GM23338 (cell line): ENCODE measurements at places on chromosomes 7 and 10. TPM values are rescaled to one million over a fixed set of nuclear protein-coding genes. Genes with fewer than 3 reads are reported as not detected.

Gene PURB
- polyA plus RNA-seq = 3.1 and 3.4 TPM in 2 replicates

Gene FOXI2
- polyA plus RNA-seq = 0.74 and 1.1 TPM in 2 replicates

Gene LIPF
- polyA plus RNA-seq = not detected in 2 replicates

Gene REEP3
- 47.2 and 48.7 TPM in 2 replicates for polyA plus RNA-seq

Gene OR2A7
- 1.7 and 3.2 TPM in 2 replicates for polyA plus RNA-seq

Gene WDR91
- polyA plus RNA-seq = 5.4 and 5.8 TPM in 2 replicates

Gene TES
- 31.9 and 37.3 TPM in 2 replicates for polyA plus RNA-seq

Gene ADIRF
- 0.66 and 1.7 TPM in 2 replicates for polyA plus RNA-seq

Gene FAM200A
- polyA plus RNA-seq = 4.9 and 7.7 TPM in 2 replicates

Gene VWDE
- 17.4 and 24.6 TPM in 2 replicates for polyA plus RNA-seq

Gene MYO1G
- polyA plus RNA-seq = 0.11 and 0.31 TPM in 2 replicates

Gene MYL10
- polyA plus RNA-seq = 0.75 and 1.3 TPM in 2 replicates

Gene ADCY1
- polyA plus RNA-seq = 2.3 and 2.4 TPM in 2 replicates
